Effector CD4-positive, alpha-beta T cell (primary cell): ENCODE measurements at places on chromosomes 11 and 22.

- DNase-seq = no peak
These were observed 16.1 kb upstream of the PRSS23 start for GRCh38 chr11:86784241-86784681.

- no peak for DNase-seq
These were observed 35.3 kb upstream of the POU2AF1 start for GRCh38 chr11:111414267-111414931.

DNA sequence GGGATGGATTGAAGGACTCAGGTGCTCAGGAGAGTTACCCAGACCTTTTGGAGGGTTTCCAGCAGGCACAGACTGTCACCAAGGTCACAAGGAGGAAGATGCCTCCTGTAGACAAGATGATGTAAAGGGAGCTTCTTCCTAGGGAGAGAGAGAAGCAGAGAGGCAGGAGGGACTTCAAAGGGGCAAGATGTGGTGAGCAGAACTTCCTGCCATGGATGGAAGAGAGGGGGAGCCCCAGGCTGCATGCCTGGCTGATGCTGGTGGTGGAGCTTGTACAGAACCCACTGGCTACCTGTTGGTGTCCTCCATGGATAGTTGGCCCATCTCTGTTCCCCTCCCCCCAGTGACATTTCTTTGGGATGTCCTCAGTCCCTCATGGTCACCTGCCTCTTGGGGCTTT lies 4.2 kb downstream of the HEPN1 start:
- DNase-seq = no peak

DNA sequence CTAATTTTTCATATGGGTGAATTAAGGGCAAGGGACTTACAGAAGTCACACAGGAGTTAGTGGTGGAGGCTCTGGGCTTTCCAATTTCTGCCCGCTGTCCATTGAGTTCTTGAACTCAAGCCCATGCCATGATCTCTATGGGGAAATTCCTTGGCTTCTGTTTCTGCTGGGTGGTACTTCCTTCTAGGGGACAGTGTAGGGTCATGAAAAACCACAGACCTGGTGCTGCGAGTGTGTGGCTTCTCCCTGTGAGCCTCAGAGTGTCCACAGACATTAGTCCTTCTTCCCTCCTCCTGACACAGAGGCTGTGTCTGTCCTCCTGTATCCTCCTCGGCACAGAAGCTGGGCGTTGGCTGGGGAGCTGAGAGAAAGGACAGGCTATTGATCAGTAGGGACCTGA lies 6.3 kb upstream of the SEZ6L start:
- DNase-seq = no peak

GRCh38 chr11:119107538-119108145 lies 498 bp downstream of the C2CD2L start:
- DNase-seq = no peak

DNA sequence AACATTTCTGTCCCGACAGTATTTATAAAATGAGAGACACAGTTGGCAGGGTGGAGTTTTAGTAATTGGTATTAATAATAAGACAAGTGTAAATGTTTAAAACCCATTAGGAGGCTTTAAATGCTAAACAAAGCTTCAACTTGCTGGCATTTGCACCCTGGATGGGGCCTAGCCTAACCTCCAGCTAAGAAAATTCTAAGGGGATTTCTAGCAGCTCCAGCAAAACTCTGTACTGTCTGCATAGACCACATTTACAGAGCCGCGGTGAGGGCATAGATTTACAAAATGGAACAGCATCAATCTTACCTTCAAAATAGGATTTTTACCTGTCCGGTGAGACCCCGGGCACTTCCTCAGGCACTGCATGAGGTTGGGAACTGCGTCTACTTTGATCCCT lies 113.9 kb upstream of the ANO1 start:
- no peak for DNase-seq

DNA sequence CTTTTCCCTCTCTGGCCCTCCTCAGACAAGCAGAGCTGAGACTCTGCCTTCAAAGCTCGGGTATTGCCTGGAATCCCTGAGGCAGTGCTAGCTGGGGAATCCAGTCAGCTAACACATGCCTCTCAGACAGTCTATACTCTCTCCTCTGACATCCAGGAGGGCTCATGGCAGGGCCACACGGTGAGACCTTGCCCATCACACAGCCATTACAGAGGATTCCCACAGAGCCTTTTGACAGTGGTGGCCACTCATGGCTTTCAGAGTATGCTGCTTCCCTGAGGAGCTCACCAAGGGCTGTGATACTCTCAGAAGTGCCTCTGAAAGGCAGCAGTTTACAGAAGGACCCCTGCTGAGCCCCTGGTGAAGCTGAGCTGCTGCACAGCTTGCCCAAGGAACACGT lies 165.3 kb downstream of the RRAS2 start:
- DNase-seq = no peak

GRCh38 chr11:30960387-30960992 lies 374.3 kb upstream of the MPPED2 start:
- no peak for DNase-seq

DNA sequence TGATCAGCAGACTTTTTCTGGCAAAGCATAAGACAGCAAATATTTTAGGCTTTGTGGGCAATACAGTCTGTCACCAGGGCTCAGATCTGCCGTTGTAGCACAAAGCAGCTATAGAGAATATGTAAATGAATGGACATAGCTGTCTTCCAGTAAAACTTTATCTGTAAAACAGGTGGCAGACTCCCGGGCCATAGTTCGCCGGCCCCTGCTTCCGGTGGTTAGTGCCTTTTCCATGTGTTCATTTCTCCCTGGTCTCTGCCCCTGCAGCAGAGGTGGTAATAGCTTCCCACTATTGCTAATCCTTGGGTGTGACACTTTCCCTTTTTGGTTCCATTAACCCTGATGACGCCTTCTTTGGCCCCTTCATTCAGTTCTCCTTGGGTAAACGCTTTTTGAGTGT lies 93.7 kb upstream of the LDLRAD3 start:
- no peak for DNase-seq

- DNase-seq = no peak
These were observed 38.2 kb downstream of the ATXN10 start for GRCh38 chr22:45709866-45710265.

DNA sequence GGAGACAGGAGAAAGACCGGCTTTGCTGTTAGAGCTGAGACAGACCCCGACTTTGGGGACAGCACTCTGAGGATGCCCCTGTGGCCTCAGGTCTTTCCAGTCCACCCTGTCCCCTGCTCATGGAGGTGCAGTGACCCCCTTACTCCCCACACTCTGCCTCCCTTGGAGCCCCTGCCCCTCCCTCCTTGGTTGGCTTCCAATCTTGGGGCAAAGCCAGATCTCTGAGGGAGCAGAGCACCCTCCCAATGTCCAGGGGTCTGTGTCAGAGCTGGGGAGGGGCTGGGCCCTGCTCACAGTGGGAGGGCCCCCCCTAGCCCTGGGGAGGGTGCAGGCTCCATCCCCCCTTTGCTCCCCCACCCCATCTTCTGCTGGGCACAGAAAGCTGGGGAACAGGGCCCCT lies 50.0 kb downstream of the IGLL1 start:
- DNase-seq = no peak

GRCh38 chr11:74023276-74023675 lies 14.4 kb upstream of the UCP3 start:
- no peak for DNase-seq

GRCh38 chr11:27354359-27354965 lies 8.6 kb downstream of the CCDC34 start:
- DNase-seq = no peak

DNA sequence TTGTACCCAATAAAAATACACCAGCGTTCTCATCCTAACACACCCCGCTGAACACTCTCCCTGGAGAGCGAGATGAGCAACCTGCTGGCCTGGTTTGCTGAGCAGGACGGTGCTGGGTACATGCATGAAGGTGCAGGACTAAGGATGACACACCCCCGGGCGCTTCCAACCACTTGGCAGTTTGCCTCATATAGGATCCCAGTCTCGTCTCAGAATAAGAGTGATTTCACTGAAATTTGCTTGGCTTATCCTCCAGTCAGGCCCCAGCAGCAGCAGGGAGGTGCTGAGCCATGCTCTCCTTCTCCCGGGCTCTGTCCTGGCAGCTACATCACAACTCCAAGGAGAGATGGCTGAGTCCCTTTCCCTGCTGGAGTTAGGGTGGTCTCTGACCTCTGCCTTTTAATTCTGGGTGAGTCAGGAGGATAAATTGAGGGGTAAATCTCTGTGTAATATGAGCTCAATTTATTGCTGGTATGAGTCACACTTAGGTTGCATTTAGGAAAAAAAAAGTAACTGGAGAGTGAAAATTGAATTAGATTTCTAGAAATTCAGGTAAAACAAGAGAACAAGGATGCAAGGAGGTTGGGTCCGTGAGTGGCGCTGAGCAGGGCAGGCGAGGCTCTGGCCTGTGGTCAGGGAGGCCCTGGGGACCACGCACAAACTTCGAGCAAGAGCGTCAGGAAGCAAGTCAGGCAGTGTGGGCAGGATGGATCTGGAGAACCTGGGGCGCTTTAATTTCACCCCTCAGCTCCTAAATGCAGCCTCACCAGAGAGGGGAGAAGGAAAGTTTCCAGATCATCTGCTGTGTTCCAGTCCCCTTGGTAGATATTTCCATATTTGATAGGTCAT lies 974.0 kb downstream of the TBC1D22A start:
- no peak for DNase-seq

DNA sequence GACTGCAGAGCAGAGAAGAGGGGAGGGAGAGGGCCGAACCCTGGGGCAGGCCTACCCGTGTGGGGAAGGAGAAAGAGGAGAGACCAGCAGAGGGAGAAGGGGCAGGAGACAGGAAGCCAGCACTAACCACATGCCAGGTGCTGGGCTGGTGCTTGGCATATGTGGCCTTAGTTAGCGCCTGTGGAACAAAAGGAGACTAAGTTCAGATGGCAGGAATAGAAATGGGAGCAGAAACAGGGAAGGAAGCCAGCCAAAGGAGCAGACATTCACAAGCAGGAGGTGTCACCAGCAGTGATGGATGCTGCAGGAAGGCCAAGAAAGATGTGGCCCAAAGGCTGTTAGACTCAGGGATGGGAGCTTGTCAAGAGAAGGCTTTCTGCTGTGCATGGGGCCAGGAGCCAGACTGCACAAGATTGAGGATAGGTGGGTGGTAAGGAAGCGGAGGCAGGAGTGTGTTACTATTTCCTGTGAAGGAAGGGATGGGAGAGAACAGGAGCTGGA lies 26.7 kb downstream of the TREH start:
- no peak for DNase-seq

- no peak for DNase-seq
These were observed 83.9 kb upstream of the TIMP3 start for GRCh38 chr22:32717337-32718240.

GRCh38 chr11:117807482-117808327 lies 10.7 kb upstream of the DSCAML1 start:
- peak; percentile 74 for DNase-seq

- no peak for DNase-seq
These were observed 87.8 kb downstream of the FBXO7 start for GRCh38 chr22:32562401-32562800.
